ENCODE measurements at places on chromosomes 3 and 15.

DNA sequence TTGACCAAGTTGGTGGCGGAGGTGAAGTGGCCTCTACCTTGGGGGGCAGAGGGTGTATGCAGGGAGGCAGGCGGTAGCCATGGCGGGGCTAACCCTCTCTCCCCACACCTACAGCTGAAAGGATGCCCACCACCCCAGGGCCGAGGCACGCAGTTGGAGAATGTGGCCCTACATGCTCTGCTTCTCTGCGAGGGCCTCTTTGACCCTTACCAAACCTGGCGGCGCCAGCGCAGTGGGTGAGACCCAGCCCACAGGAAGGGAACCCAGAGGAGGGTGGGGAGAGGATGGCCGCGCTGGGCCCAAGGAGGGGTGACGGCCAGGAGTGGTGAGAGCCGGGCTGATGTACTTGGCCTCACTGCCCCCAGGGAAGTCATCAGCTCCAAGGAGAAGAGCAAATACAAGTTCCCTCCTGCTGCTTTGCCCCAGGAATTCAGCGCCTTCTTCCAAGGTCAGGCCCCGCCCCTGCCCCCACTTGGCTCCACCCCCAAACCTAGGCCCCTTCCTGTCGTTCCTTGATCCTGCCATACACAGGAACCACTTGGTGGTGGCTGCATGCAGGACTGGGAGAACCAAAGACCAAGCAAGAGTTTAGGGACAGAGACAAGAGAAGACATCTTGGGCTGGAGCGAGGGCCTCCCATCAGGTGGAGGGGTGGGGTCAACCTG is 9.8 kb downstream of the NBEAL2 start:
- no peak for DNase-seq

- no peak for DNase-seq
Measured at GRCh38 chr15:28929200-28929599, 43.4 kb downstream of the APBA2 start.

DNA sequence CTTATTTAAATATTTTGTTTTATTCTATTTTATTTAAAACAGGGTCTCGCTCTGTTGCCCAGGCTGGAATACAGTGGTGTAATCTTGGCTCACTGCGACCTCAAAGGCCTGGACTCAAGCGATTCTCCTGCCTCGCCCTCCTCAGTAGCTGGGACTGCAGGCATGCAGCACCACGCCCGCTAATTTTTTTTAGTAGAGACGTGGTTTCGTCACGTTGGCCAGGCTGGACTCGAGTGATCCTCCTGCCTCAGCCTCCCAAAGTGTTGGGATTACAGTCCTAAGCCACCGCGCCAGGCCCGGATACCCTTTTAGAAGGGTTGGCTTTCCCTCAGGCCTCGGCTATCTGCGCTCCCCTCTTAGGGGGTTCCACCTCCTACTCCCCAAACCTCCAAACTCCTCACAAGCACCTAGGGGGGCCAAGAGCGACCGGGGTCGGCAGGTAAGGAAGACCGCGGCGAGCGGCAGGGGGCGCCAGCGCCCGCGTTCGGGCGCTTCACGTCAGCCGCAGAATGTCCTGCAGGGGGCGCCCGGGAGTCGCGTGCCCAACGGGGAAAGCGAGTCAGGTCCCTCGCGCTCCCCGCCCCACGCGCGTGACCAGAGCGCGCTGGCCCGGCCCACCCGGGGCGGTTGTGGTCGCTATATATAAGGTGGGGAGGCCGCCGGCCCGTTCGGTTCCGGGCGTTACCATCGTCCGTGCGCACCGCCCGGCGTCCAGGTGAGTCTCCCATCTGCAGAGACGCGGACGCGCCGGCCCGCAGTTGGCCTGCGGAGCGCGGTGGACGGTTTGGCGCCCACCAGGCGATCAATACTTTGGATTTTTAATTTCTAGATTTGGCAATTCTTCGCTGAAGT is 51.8 kb upstream of the GATM start:
- peak; percentile 43 for DNase-seq

- no peak for DNase-seq
Measured at GRCh38 chr3:110564674-110565073, 506.9 kb upstream of the NECTIN3 start.

- DNase-seq = peak; percentile 76
Measured at GRCh38 chr3:171415070-171415469, 45.1 kb downstream of the TNIK start.
